ENCODE measurements at places on chromosomes 16 and 17. TPM values are rescaled to one million over a fixed set of nuclear protein-coding genes. Genes with fewer than 3 reads are reported as not detected.

Gene FAM117A
- 5.2 TPM for total RNA-seq

Gene SYCE1L
- total RNA-seq = 0.52 TPM

Gene SOX15
- not detected for total RNA-seq

Gene ASIC2
- total RNA-seq = not detected

Gene CACNA1G
- total RNA-seq = 3.7 TPM

Gene RHBDF2
- total RNA-seq = 3.7 TPM

Gene FBXO39
- total RNA-seq = under 0.01 TPM

Gene TPSG1
- total RNA-seq = not detected

Gene KRTAP4-9
- total RNA-seq = not detected

Gene KRT36
- total RNA-seq = not detected

Gene PIRT
- not detected for total RNA-seq

Gene SCARF1
- total RNA-seq = 5.7 TPM

Gene COQ7
- total RNA-seq = 25.1 TPM

Gene NXPH3
- total RNA-seq = 0.52 TPM

Gene EVI2A
- total RNA-seq = 1.0 TPM

Gene MILR1
- total RNA-seq = 10.4 TPM

Gene ZNF469
- total RNA-seq = 3.7 TPM

Gene CSH2
- total RNA-seq = not detected

Gene SECTM1
- 13.0 TPM for total RNA-seq

Gene SLC25A39
- total RNA-seq = 65.2 TPM

Gene MYH3
- 6,986 TPM for total RNA-seq

Gene HP
- total RNA-seq = 11.5 TPM

Gene GNG13
- not detected for total RNA-seq

Gene IGSF6
- 3.1 TPM for total RNA-seq

Gene CCL22
- total RNA-seq = not detected

Gene XYLT1
- 9.4 TPM for total RNA-seq

Gene TTYH2
- 34.4 TPM for total RNA-seq

Gene CHST5
- total RNA-seq = not detected

Gene SUPT6H
- total RNA-seq = 36.5 TPM

Gene CHP2
- total RNA-seq = not detected

Gene NPIPA8
- 1.0 TPM for total RNA-seq

Gene ALDH3A1
- total RNA-seq = not detected

Gene KRT39
- total RNA-seq = 3.1 TPM

Gene SLC38A8
- total RNA-seq = not detected

Gene CES5A
- total RNA-seq = not detected

Gene UTS2R
- total RNA-seq = 1.6 TPM

Gene TBC1D3G
- total RNA-seq = not detected

Gene CHST6
- total RNA-seq = 2.1 TPM

Gene TP53TG3
- not detected for total RNA-seq

Gene SRL
- total RNA-seq = 230 TPM

Gene CNGB1
- total RNA-seq = not detected

Gene ZSCAN10
- not detected for total RNA-seq

Gene SULT1A2
- total RNA-seq = 0.52 TPM

Gene C1QL1
- 1.0 TPM for total RNA-seq

Gene KRTAP4-6
- not detected for total RNA-seq

Gene MT3
- 1.0 TPM for total RNA-seq

Gene RNF157
- total RNA-seq = 6.8 TPM

Gene HBM
- total RNA-seq = 151 TPM

Gene INTS2
- total RNA-seq = 14.1 TPM

Gene KCNG4
- not detected for total RNA-seq

Gene NPIPB12
- total RNA-seq = 11.0 TPM
